ENCODE measurements at places on chromosomes 16 and 17.

GRCh38 chr17:40362696-40363110 lies 1.8 kb downstream of the GJD3 start:
- DNase-seq = peak; percentile 42

GRCh38 chr16:24036614-24037013 lies 200.8 kb downstream of the PRKCB start:
- peak; percentile 13 for DNase-seq

GRCh38 chr16:75196836-75197235 lies 10.1 kb downstream of the CTRB2 start:
- no peak for DNase-seq

DNA sequence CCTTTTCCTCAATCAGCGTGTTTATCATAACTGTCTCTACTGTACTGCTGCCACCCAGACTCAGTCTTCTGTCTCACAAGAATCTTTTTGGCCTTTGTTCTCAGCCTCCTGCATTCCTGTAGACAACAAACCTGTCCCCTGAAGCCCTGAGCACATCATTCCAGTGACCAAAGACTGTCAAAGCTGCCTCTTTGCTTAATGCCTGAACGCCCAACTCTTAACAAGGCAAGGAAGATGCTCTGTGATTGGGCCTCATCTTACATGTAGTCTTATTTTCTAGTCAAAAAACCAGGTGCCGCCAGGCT lies 29.3 kb upstream of the AQP8 start:
- DNase-seq = no peak

DNA sequence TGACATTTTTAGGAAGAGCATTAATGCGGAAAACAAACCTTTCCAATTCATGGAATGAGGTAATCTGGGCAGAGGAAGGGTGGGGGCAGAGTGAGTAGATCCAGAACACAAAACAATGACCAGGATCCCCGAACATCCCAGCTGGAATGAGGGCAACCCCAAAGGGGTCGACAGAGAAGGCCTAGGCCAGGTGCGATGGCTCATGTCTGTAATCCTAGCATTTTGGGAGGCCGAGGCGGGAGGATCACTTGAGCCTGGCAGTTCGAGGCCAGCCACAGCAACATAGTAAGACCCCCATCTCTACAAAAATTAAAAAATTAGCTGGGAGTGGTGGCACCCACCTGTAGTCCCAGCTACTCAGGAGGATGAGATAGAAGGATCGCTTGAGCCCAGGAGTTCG lies 64.7 kb downstream of the ZFHX3 start:
- DNase-seq = no peak

GRCh38 chr17:38730526-38731379 lies 612 bp downstream of the CISD3 start:
- no peak for DNase-seq

DNA sequence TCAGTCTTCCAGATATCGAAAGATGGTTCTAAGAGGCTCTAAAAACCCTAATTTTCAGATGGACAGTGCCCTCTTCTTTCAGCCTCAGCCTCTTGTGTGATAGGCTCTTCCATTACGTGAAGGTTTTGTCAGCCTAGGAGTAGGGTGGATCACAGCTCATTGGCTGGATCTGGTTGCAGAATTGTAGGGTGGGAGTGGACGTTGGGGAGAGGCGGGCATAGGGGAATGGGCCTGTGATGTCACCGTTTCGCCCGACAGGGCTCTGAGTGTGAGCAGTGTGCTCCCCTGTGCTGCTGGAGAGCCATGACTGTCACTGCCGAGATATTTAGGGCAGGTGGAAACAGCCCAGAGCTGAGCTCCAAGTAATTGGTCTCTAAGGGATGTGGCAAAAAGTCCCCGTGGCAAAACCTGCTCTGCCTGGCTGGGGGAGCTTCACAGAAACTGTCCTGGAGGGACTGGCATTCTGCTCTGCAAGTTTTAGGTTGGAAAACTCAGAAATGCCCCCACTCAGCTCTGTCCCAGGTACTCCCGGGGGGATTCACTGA lies 6.2 kb upstream of the WFIKKN1 start:
- no peak for DNase-seq

GRCh38 chr17:57714665-57715180 lies 30.4 kb downstream of the CCDC182 start:
- DNase-seq = no peak

DNA sequence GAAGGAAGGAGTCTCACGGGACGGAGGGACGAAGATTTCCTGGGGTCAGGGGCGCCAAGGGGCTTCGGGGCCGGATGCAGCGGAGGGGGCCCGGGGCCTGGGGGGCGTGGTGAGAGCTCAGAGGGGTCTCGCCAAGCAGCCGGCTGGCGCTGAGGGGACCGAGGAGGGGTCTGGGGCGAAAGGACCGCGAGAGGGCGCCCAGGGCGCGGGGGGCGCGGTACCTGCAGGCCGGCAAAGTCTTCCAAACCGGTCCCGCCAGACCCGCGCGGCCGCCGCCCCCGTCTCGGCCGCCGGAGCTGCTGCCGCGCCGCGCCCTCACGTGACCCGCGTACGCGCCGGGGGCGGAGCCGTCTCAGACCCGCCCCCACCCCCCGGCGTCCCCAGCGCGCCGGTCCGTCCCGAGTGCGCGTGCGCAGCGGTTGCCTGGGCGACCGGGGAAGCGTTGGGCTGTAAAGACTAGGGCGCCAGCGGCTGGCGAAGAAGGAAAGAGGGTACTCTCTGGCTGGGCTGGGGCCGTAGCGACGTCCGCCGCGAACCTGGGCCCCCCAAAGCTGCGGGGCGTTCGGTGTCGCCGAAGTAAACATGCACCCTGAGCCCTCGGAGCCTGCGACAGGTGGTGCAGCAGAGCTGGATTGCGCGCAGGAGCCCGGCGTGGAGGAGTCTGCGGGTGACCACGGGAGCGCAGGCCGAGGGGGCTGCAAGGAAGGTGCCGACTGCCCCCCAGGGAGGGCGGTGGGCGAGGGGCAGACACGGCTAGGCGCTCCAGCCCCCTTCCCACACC lies at the start of the genes DNAAF1 and HSDL1:
DNAAF1 (plus strand) TSS at position 450 of the 781 bp plus-strand sequence; CDS start at position 583, 133 bp downstream.
HSDL1 (minus strand) TSS at position 319 of the 781 bp plus-strand sequence. CDS start 13,856 bp downstream, outside the sequence.
- DNase-seq = peak; percentile 92

GRCh38 chr16:56637814-56638750 lies at the start of gene MT1A:
TSS of gene MT1A (plus strand) at chr16:56638666. CDS start at chr16:56638739, 73 bp downstream.
- no peak for DNase-seq

DNA sequence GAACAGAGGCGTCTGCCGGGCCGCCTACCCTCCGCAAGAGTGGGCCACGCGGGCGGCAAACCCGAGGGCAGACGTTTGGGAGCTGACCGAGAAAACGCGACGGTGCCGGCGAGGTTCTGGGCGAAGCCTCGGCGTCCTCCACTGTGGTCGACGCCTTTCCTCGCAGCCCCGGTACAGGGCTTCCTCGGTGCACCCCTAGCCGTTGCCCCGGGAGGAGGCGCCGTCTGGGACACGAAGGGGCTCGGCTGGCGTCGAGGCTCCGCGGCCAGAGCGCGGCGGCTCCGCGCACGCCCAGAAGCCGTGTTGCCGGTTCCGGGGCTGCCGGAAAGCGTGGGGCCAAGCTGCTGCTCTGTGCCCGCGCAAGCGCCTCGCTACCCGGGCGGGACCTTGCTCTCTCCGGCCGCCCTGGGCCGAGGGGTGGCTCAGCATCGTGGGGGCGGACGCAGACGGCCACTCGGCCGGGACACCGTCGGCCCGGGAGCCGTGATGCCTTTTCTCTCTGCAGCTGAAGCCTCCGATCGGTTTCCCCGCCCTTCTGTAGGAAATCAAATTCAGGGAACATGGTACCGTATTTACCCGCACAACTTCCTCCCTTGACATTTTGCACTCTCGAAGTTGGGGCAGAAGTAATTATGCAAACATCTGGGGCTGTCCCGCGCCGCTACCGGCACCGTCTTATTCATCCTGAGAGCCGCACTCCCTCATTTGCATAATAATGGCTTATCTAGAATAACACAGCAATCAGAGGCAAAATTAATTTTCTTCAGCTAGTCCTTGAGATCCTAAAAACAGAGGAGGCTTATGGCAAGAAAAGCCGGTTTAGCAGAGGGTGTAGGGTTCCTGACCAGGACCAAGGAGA lies 7.3 kb upstream of the CBX8 start:
- DNase-seq = no peak

DNA sequence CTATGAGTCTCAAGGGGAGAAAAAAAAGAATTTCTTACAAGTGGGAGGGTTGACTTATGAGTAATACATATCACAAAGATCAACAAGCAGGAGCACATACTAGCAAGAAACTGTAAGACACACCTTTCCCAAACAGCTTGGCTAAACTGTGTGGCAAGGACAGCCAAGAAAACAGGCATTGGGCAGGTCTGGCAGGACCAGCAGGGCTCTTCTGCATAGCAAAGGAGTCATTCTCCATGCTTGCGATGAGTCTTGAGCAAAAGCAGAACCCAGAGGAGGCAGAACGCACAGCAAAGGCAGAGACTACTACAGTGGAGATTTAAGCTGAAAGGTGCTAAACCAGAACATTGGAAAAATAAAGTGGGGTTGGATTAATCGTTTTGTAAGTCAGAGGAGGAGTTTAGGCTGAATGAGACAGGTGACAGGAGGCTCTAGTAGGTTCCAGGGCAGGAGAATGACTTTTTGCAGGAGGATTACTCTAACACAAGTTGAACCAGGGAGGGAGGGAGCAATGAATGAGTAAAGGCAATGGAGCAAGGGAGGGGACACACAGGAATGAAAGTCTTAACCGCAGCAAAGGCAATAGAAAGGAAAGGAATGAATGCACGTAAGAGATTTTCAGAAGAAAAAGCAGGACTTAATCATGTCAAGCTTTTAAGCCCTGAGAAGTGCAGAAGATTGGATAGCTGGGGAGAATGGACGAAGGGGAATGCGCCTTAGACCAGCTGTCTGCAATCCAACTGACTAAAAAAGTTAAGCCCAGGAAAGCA lies 2.7 kb downstream of the N4BP1 start:
- DNase-seq = no peak

DNA sequence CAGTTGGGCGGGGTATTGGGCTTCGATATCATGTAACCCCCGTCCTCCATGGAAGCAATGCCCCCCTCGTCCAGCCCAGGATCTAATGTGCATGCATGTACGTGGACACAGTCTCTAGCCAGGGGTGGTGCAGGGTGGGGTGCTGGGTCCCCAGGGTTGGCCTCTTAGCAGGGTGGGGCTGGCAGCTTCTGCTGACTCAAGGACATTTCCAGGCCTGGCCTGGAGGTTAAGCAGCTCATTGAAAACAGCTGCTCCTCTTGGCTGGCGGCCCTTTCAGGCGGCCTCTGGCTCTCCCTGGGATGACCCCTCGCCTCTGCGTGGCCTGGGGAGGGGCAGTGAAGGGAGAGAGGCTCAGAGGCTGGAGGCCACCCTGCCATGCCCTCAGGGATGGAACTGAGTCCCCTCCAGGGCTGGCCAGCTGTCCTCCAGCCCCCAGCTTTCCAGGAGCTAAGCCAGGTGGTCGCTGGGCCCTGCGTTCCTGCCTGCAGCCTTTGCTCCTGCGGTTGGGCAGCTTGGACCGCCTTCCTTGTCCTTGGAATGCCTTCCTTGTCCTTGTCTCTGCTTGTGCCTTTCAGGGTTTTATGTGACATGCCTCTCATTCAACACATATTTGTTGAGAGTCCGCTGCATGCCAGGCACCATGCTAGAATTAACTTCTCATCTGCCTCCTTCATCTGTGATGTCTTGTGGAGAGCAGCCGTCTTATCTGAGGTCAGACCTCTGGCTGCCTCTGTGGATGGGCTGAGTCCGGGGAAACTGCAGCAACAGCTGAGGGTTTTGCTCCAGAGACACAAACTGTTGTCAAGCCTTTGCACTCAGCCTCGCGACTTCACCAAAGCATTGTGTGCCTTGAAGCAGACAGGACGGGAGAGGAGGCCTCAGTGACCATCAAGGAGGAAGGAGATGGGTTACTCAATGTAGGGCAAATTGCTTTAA lies 26.6 kb downstream of the MRC2 start:
- no peak for DNase-seq

GRCh38 chr17:13746404-13746803 lies 144.7 kb upstream of the HS3ST3A1 start:
- no peak for DNase-seq

DNA sequence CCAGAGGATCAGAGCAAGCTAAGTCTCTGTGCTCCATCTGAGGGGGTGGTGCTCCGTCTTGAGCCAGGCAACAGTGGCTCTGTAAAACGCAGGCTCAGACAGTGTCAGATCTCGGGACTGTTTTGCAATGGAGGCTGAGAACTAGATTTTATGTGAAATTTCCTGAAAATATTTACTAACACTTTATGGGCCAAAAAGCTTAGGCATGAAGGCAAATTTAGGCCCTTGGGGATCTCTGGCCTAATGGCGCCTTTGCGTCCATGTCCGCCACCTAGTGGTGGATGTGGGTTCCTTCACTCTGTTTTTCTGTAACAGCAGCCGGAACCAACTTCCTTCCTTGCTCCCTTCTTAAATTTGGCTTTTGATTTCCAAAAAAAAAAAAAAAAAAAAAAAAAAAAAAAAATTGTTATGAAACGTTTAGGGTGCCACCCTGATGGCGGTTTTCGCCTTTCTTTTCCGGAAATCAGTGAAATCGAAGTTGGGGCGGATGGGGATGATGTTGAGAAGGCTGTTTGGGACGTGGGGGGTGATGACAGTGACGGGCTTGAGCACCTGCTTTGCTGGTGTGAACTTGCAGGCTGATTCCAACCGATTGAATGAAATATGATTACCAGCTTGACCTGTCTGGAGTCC lies 14.0 kb upstream of the ELAC2 start:
- DNase-seq = no peak

GRCh38 chr16:27463741-27464591 lies 62.0 kb downstream of the IL21R start:
- peak; percentile 45 for DNase-seq

- no peak for DNase-seq
Measured at GRCh38 chr17:82531431-82531881, 11.9 kb downstream of the FOXK2 start.

DNA sequence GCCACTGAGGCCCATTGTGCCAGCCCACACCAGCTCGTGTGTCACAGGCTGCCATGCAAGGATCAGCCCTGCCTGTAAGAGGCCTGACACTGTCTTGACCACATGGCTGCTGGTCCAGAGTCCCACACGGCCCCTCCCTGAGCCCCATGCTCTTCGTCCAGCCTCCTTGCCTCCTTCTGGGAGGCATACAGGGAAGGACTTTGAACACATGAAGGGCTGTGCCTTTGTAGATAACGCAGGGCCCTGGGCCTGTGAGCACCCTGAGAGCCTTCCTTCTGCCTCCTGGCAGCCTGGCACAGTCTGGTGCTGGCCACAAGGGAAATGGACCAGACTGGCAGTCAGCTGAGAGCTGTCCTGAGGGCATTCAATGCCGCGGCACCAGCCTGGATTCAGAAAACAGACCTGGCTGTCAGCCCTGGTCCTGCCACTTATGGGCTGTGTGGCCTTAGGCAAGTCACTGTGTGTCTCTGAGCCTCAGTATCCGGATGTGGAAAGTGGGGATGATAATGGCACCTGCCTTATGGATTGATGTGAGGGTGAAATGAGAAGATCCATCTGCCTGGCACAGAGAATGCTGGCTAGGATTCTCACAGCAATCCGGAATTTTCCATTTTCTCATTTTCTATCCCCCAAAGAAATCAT lies 19.2 kb upstream of the SPNS2 start:
- DNase-seq = no peak

- DNase-seq = no peak
Measured at GRCh38 chr16:47967374-47967773, 188.4 kb downstream of the ABCC12 start.

DNA sequence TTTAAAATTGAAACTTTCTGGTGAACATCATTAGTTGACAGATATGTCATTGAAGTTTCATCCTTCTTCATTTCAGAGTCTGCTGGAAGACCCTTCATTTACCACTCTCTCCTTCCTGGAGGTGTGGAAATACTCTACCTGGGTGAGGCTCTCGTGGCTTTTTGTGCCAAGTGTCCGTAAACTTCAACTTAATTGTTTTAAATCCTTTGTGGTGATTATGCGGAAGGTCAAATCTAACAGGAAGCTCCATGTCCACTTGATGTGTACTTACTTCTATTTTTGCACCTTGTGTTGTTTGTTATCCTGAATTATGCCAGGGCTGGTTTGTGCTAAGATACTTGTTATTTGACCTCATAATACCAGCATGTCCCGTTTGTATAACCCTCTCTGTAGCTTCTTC lies 129.2 kb downstream of the WWOX start:
- no peak for DNase-seq
